ENCODE measurements at places on chromosomes 13 and 19.

DNA sequence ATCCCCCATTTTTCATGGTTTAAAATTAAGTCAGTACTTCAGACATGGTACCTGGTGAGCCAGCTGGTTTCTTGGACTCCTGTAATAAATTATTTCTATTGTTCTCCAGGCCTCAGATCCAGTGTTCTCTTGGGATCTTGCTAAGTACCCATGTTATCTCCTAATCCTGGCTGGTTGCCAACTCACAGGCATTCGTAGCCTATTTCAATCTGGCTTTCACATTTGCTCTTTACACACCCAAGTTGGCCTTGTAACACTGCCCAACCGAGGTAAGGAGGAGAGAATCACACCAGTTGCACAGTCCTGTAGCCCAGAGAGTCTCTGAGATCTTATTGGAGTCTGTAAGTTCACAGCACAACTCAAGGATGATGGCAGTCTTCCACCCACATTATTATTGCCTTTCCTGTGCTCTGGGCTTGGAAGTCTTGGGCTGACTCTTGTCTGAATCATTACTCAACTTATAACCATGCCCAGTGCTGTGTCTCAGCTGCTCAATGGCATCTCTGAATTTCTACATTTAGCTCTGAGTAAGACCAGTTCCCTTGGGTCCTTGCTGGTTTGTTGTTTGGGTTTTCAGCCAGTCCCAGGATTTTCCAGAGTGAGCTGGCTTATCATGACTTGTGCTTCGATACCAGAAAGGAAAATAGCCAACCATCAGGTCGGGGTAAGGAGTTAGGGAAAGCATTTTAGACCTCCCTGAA, 76.6 kb upstream of the KLF12 start:
- DNase-seq, result no peak

- DNase-seq, result no peak
These were observed 2.4 kb upstream of the ITGBL1 start for GRCh38 chr13:101449790-101450748.

GRCh38 chr13:33352041-33352440, 66.5 kb upstream of the STARD13 start:
- DNase-seq, result no peak

- DNase-seq, result no peak
These were observed 672.8 kb downstream of the PCDH9 start for GRCh38 chr13:66557357-66557756.

GRCh38 chr13:37510441-37510840, 88.1 kb downstream of the POSTN start:
- DNase-seq, result no peak

- DNase-seq, result no peak
These were observed 67.3 kb downstream of the DOCK9 start for GRCh38 chr13:98910501-98910951.

GRCh38 chr19:41879670-41880328, 2.7 kb downstream of the CD79A start:
- DNase-seq, result no peak

GRCh38 chr13:34939771-34940170, 2.3 kb upstream of the NBEA start:
- DNase-seq, result no peak

Measured in right renal cortex interstitium (tissue), 3 donors.